Naive thymus-derived CD4-positive, alpha-beta T cell (primary cell): ENCODE measurements at places on chromosomes 3 and 15.

- no peak for DNase-seq
Measured at GRCh38 chr3:129606636-129607390, at the start of gene PLXND1. Gene PLXND1, minus strand, starts transcription at chr3:129606676. Its CDS starts 37 bp downstream, at chr3:129606639.

- DNase-seq = no peak
Measured at GRCh38 chr3:14121859-14122258, 2.8 kb downstream of the CHCHD4 start.

GRCh38 chr3:127014536-127015281 is 31.8 kb downstream of the PLXNA1 start:
- no peak for DNase-seq

DNA sequence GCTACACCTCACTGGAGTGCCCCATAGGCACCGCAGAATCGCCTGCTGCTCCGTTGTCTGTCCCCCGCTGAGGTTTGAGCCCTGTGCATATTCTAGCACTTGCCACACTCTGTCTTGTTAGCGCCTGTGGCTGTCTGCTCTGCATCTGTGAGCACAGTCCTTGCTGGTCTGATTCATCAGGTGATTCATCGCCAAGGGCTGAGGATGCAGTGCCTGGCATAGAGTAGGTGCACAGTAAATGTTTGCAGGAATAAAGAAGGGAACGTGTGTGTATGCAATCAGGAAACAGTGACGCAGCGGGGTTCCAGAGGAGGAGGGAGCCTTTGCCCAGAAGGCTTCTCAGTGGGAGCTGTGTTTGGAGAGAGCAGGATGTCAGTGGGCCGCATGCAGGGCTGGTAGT is 124.0 kb upstream of the PLXNA1 start:
- DNase-seq = no peak

DNA sequence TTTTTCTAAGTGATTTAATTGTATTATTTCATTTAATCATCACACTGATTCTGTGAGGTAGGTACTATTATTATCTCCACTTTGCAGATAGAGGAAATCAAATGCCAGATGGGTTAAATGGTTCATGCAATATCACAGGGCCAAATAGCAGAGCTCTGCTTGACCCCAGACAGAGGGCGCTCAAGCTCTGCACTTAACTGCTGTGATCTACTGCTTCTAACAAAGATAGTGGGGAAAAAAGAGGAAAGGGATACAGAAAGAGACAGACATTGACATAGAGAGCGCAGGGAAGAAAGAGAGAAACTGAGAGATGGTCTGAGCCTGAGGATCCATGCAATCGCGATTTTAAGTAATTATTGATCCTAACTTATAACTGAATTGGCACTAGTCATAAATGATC is 279.1 kb upstream of the THRB start:
- no peak for DNase-seq

DNA sequence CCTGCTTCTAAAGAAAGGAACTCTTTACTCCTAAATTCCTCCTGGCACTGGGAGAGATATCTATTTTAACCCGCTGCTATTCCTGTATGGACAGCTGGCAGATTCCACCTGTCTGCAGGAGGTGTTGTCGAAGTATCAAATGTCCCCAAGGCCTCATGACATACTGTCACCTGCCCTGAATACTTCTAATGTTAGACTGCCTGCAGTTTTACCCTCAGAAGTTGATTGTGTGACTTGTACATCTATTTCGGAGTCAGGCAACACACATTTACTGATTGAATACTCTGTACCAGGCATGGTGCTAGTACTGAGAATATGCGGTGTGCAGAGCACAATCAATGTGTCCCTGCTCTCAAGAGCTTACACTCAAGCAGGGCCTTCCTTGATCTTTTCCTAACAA is 38.6 kb downstream of the PDZRN3 start:
- DNase-seq = no peak

- DNase-seq = no peak
Measured at GRCh38 chr3:72460205-72461174, 387.8 kb downstream of the SHQ1 start.

- DNase-seq = no peak
Measured at GRCh38 chr3:115912372-115912771, 289.1 kb downstream of the GAP43 start.

GRCh38 chr3:54376939-54377578 is 254.7 kb downstream of the CACNA2D3 start:
- no peak for DNase-seq

- no peak for DNase-seq
Measured at GRCh38 chr3:14130707-14131106, 5.9 kb downstream of the TMEM43 start.

DNA sequence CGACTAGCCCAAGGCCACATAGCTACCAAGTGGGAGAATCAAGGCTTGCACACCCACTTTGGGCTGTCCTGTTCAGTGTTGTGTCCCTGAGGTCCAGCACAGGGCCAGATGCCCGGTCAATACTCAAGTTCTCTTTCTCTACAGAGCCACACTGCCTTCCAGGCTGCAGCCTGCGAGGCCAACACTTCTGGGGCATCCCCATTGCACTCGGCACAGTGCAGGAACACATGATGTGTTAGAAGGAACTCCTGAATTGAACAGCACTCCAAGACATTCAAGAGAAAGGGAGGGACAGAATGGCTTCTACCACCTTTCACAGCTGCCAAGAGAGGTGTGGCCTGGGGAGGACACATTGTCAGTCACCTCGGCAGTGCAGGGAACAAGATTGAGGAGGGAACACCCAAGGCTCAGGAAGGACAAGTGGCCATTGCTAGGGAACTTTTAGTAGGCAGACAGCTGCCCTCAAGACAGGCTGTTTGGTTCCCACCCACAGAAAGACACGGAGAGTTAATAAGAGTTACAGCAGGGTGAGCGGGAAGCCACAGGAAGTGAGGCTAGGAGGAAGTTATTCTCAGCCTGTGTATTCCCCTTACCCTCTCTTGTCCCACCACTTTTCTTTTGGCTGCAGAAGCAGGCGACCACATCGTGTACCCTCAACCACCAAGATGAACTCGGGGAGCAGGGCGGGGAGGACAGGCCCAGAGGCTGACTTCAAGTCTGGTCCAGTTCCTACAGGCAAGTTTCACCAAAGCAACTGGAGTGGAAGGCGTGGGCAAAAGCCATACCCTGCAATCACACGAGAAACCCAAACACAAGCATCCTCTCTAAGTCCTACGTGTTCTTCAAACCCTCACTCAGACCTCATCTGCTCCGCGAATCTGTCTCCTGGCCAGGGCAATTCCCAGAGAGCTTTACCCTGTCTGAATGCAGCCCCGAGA is 69.4 kb downstream of the SRGAP3 start:
- no peak for DNase-seq

- DNase-seq = no peak
Measured at GRCh38 chr15:91255670-91256192, 155.7 kb downstream of the SV2B start.

GRCh38 chr3:67653425-67654098 is 850 bp downstream of the SUCLG2 start:
- DNase-seq = no peak

- DNase-seq = no peak
Measured at GRCh38 chr3:145058483-145058882, 1086.9 kb downstream of the DIPK2A start.

- no peak for DNase-seq
Measured at GRCh38 chr3:9507586-9508578, 45.7 kb downstream of the LHFPL4 start.

- DNase-seq = no peak
Measured at GRCh38 chr3:140323561-140323960, 354.3 kb upstream of the TRIM42 start.

DNA sequence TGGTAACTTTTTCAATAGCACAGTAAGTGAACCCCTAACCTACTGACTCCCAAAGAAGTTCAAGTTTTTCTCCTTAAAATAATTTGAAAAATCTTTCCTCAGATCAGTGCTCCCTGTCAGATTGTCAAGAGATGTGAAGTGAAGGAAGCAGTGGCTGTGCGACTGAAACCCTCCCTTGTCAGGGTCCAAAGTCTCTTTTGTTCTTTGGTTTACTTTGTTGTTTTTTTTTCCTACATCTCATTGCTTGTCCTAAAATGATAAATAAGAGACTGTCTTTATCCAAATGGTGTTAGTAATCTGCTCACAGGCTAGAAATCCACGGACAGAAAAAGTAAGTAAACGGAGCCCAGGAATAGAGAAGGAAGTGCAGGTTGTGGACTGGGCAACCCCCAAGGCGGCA is 976 bp upstream of the DPPA4 start:
- DNase-seq = no peak

DNA sequence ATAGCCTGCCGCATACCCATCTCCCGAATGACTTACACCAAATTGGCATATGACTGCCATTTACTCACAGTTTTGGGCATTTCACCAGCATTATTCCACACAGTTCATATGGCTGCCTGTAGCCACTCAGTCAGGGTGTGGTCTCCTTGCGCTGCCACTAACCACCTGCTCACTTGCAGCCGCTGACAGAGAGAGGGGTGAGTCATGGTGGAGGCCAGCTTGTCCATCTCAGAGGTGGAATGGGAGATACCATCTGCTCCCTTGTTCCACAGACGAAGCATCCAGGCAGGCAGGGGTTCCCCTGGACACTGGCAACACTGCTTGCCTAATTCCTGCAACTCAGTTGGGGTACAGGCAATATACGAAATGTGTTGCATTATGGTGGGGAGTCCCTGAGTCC is 15.6 kb downstream of the CCRL2 start:
- DNase-seq = no peak

GRCh38 chr3:132662212-132662611 is 2.1 kb downstream of the UBA5 start:
- no peak for DNase-seq

GRCh38 chr15:40932156-40932555 is 3.0 kb downstream of the DLL4 start:
- DNase-seq = no peak

DNA sequence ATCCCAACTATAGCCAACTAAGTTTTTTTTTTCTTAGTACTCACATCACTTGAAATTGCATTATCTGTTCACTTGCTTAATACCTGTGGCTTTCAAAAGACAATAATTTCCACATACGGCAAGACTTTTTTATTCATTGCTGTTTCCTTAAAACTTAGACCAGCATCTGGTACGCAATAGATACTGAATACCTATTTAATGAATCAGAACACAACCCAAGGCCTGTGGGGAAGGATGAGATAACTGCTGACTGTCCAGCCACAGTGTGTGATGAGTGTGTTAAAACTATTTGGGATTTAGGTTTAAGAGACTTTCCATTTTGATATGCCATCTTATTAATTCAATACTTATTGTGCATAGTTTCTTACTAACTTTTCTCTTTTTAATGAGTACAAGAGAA is 988.7 kb downstream of the NTRK3 start:
- DNase-seq = no peak

GRCh38 chr15:44796508-44796907 is 60.2 kb downstream of the TRIM69 start:
- DNase-seq = no peak

GRCh38 chr3:15798533-15799245 is 910 bp upstream of the ANKRD28 start:
- no peak for DNase-seq

DNA sequence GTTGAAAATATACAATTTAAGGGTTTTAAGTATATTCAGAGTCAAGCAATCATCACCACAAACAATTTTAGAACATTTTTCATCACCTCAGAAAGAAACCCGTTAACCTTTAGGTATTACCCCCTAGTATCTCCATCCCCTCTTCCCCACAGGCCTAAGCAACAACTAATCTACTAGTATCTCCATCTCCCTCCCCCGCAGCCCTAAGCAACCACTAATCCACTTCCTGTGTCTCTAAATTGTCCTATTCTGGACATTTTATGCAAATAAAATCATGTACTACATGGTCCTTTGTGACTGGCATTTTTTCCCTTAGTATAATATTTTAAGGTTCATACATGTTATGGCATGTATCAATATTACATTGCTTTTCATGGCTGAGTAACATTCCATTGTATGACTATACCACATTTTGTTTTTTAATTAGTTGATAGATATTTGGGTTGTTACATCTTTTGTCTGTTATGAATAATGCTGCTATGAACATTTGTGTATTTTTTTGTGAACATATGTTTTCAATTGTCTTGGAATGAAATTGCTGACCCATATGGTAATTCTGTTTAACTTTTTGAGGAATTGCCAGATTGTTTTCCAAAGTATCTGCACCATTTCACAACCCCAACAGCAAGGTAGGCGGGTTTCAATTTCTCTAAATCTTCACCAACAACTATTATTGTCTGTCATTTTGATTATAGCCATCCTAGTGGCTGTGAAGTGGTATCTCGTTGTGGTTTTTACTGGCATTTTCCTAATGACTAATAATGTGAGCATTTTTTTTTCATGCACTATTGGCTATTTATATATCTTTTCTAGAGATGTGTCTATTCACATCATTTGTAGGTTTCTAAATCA is 215.6 kb upstream of the CD96 start:
- DNase-seq = no peak

- no peak for DNase-seq
Measured at GRCh38 chr3:157531301-157531660, 28.1 kb upstream of the VEPH1 start.

DNA sequence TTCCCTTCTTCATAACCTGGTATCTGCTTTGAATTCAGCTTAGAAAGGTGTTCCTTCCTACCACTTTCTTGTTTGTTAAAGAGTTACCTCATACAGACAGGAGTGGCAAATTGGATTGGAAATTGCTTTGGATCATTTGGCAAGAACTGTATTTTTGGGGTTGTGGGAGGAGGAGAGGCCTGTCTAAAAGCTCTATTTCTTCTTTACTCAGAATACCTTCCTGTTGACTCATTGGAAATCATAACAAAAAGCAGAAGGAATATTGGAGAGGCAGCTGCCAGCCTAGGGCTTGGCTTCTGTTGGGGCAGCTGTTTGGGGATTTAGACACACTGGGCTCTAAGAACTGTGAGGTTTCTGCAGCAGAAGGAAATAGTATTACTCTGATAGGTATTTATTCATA is 14.2 kb downstream of the IQGAP1 start:
- DNase-seq = no peak

DNA sequence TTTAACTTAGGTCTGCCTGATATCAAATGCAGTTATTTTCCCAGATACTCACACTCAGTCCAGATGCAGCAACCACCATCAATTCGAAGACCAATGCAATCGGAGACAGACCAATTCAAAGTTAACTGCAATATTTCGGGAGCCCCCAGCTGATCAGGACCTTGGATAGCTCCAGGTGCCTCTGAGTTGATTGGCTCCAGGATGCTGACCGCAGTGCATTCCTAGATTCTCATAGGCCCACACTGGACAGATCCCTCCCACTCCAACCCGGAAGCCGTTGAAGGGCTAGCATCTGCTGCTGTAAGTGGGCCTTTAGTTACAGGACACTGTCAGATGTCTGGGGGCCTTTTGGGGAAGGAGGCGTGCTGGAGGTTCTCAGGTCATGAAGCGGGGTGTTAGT is 89.5 kb upstream of the ATP2B2 start:
- DNase-seq = peak; percentile 35

- DNase-seq = no peak
Measured at GRCh38 chr3:186381424-186382216, 19.6 kb upstream of the DGKG start.
